ENCODE measurements at places on chromosomes 3 and 15.
A peak's percentile ranks its signal among the peaks of the same experiment; 100 is the strongest.

DNA sequence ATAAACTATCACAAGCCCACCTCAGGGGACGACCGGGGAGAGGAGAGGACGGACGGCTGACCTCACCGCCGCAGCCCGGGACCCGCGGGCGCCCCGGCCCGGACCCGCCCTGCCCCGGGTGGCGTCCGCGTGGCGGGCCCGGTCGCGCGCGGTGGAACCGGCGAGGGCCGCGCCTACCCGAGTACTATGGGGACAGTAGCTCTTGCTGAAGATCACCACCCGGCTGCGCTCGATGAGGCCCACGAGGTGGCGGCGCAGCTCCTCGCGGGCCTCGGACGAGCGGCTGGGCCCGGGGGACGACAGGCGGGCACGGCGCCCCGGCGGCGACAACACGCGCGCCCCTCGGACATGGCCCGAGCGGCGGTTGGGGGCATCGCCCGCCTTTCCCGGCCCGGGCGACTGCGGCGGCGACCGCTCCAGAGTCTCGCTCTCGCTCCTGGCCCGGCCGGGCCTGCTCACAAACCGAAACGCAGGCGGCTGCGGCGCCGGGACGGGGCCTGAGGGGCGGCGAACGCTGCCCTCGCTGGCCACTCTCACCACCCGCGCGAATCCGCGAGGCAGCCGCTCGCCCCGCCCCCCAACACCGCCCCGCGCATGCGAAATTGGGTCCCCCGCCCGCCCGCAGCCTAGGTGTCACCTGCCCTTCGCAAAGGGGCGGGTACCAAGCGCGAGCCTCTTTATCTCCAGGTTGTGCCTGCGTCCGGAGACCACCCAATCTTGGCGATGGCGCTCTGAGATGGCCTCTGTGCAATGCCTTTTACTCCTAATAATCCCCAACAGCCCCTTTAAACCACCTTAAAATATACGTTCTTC, at the start of gene TXNRD3:
TXNRD3 (minus strand) TSS at position 554 of the 813 bp plus-strand sequence.
- DNase-seq = peak; percentile 64

GRCh38 chr3:30252474-30252873, 353.9 kb upstream of the TGFBR2 start:
- no peak for DNase-seq

DNA sequence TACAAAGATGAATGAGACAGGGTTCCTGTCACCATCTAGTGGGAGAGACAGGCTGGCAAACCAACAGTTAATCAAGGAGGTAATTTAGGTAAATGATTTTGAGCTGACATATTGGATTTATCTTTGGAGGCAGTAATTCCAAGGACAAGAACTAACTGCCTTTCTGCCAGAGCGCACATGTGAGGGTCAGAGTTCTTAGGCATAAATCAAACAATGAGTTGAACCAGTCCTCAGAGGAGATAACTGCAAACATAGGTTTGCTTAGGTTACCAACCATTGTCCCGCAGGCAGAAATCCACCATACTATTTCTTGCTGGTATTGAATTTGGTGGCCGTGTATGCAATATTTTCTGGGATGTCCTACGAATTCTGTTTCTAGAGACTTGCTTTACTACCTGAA, 14.2 kb upstream of the PPP1R2 start:
- DNase-seq = no peak

DNA sequence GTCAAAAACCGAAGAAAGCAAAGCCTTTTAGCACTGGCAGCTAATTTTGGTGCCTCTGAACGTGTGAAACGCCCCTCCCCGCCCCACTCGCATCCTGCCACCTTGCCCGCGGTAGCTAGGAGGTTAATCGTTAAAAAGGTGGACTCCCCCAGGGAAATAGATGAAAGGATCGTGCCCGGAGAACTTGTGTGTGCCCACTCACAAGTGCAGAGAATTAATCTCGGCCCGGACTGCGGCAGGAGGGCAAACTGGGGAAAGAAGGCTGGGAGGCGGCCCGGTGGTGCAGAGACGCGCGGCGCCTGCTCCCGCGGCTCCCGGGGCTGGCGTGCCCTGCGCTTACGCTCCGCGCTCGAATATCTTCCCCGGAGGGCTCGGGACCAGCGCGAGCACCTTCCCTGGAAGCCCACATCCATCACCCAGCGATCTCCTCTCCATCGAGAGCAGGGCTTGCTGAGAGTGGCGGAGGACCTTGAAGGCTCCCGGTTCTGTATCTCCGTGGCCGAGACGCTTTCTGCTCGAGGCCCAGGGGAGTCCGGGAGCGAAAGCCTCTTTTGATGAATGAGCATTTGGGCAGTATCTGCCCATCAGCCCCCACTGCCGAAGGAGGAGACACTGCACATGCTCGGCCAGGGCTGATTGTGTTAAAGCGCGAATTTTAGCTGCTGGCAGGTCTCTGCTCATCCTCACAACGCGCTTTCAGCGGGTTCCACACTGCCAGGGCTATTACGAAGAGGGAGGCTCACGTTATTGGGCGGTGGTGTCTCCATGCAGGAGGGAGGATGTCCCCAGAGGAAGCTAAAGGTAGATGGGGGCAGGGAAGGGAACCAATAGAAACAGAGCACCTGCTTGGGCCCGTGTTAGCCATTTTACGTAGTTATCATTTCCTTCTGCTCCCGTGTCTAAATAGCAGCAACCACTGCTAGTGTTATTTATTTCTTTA, 1.3 kb upstream of the SPTSSB start:
- no peak for DNase-seq

- DNase-seq = no peak
These were observed 142.8 kb upstream of the SMAD3 start for GRCh38 chr15:66922608-66923007.

- no peak for DNase-seq
These were observed 58.1 kb downstream of the FEM1B start for GRCh38 chr15:68335655-68336054.

DNA sequence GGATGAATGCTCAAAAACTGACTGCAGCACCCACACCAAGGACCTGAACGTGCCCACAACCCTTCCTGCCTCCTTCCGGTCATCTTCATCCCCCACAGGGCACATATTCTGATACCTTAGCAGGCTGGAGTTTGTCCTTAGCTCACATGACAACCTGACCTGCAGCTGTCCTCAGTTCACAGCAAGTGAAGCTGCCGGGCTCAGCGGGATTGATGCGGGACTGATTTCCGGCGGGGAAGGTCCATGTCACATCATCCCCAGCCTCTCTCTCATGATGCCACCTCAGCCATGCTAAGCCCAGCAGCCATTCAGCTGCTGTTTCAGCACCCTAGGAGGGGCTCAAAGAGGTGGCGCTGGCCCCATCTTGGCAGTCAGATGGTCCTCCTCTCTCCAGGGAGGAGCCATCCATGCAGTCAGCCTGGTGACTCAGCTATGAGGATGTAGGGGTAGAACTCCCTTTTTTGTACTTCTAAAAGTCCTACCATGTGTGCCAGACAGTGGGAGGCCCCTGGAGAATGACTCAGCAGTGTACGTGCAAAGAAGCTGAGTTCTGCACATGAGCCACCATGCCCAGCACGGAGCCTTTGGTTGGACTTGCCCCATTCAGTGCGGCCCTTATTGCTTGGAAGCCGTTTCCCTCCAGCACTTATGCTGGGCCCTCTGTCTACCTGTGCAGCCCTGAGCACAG, 9.5 kb downstream of the CA12 start:
- no peak for DNase-seq

- no peak for DNase-seq
These were observed 5.0 kb upstream of the HES1 start for GRCh38 chr3:194130807-194131589.

- no peak for DNase-seq
These were observed 66.6 kb upstream of the TAMM41 start for GRCh38 chr3:11913316-11913715.

DNA sequence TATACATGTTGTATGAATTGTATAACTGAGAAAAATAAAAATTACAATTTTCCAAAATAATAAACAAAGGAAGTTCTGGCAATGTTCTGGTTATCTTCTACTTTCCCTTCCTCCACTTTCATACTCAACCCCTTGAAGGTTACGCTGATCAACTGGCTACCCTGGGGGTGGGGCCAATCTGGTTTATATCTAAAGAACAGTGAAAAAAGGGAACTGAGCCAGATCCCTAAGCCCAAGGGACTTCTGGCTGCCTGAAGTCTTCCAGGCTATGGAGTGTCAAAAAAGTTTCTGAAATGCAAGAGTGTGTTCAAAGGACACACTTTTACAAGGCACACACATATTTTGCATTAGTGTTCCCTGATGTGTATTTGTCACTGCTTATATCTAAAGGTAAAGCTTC, 591.9 kb downstream of the ROBO1 start:
- DNase-seq = no peak

DNA sequence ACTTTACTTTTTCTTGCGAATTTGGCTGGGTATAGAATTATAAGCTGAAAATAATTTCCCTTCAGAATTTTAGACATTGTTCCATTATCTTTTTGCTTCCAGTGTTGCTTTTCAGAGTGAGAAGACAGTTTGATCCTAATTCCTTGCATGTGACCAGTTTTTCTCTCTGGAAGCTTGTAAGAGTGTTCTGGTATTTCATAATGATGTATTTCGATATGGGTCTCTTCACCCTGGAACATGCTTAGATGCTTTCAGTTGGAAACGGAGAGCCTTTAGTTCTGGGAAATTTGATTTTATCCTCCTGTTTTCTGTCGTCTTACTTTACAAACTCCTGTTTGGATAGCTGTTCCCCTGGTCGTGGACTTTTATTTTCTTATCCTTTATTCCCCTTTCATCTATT, 13.9 kb downstream of the ALPK3 start:
- DNase-seq = no peak

- DNase-seq = no peak
These were observed 162.2 kb downstream of the ATP10A start for GRCh38 chr15:25700916-25701315.

GRCh38 chr3:129822241-129822640, 71.3 kb downstream of the TMCC1 start:
- DNase-seq = no peak

DNA sequence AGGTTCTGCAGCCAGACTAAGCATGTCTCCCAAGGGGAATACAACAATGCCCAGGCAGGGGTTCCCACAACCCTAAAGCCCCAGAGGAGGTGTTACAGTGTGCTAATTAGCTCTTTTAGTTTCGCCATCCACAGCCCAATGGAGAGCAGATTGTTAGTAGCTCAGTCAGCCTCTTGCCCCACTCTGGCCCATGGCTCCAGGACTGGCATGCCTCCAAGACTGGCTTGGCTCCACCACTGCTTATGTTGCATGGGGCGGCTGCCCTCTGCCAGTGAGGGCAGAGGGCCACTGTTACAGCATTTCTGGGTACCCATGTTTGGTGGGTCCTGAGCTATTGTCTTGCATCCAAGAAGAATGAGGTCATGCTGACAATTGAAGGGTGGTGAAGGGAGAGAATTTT, 231.1 kb upstream of the MDFIC2 start:
- no peak for DNase-seq

DNA sequence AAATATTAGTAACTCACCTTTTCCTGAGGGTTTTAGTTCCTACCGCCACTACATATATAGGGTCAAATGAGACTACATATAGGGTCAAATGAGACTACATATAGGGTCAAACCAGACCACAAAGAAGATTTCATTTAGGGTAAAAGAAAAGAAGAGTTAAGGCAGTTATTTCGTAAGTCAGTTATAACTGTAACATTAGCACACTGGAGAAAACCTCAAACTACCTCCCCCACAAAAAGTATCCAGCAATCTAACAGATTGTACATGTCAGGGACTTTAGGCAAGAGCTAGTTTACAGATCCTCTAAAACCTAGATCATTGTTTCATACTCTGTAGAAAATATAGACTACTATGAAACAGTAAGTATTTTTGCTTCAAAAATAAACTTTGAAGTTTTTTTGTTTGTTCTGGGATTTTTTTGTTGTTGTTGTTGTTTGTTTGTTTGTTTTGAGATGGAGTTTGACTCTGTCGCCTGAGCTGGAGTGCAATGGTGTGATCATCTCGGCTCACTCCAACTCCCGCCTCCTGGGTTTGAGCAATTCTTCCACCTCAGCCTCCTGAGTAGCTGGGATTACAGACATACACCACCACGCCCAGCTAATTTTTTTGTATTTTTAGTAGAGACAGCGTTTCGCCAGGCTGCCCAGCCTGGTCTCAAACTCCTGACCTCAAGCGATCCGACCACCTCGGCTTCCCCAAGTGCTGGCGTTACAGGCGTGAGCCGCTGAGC, 92.4 kb upstream of the CGNL1 start:
- no peak for DNase-seq

GRCh38 chr15:92883876-92884435, 16.2 kb upstream of the CHD2 start:
- no peak for DNase-seq

DNA sequence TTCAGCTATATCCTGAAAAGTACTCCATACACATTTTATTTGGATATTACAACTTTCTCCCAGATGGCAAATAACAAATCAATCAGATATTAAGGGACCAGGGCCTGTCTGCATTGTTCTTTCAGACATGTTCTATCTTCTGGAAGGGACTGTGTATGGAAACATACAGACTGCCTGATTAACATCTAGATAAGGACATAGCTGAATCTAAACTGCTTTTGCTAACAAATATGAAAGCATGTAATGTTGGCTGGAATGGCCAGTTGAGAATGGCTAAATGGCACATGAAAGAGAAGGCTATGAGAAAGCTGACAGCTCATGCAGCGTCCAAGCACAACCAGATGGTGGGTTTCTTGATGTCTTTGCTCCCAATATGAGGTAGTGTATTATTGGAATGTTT, 149.4 kb downstream of the CFAP20DC start:
- no peak for DNase-seq

DNA sequence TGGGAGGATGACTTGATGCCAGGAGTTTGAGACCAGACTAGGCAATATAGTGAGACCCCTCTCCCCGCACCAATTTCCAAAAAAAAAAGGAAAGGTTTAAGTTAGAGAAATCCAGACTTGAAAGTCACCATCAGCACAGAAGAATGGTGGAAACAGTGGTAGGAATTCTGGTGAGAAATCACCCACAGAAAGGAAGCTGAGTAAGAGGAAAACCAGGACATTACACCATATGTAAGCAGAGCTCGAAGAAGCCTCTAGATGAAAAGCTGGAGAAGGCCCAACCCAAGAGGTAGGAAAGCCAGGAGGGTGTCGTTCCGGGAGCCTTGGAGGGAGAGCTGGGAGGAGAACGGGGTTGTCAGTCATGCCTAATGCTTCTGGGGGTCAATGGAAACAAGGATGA, 40.5 kb downstream of the RASGRP1 start:
- DNase-seq = no peak
